T-helper 22 cell (primary cell): ENCODE measurements at places on chromosomes 13 and 19.

- DNase-seq, result no peak
These were observed 180.9 kb upstream of the ZNF507 start for GRCh38 chr19:32164384-32164992.

DNA sequence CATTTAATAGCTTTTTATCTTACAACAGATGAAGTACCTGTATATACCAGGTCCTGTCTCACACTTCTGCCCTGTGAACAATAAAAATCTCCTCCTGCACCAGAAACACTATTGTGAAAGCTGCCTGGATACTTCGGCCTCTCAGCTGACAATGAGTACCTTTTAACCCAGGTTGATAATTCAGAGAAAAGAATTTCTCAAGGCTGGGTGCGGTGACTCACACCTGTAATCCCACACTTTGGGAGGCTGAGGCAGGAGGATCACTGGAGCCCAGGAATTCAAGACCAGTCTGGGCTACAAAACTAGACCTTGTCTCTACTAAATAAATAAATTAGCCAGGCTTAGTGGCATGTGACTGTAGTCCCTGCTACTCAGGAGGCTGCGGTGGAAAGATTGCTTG is 65.3 kb upstream of the TM9SF2 start:
- no peak for DNase-seq

DNA sequence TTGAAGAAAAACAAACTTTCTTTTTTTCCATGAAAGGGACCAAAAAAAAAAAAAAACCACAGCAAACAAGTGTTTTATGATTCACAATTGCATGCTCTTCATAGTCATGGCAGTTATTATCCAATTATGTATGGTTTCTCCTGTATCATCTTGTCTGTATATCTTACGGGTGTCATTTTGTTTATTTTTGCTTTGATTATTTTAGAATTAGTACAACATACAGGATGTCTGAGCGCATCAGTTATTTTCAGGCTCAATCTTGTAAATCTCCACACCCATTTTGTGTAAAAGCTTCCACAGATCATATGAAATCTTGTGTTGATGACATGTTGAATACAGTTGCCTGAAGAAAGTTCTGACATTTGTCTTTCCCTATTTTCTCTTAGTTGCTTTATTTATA is 280.3 kb downstream of the KLF5 start:
- no peak for DNase-seq

DNA sequence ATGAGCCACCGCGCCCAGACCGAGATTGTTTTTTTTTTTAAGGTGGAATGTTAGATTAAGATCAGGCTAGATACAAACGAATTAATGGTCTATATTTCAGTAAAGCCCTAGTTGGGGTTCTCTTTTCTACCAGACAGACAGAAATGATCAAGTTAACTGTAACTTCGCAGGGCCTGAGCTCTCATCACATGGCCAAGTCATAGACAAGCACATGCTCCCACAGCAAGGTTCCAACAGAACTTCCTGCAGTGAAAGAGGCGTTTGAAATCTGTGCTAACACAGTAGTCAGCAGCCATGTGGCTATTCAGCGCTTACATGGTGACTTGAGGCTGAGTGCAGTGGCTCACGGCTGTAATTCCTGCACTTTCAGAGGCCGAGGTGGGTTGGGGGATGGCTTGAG is 34.7 kb upstream of the SEMA6B start:
- DNase-seq, result no peak

DNA sequence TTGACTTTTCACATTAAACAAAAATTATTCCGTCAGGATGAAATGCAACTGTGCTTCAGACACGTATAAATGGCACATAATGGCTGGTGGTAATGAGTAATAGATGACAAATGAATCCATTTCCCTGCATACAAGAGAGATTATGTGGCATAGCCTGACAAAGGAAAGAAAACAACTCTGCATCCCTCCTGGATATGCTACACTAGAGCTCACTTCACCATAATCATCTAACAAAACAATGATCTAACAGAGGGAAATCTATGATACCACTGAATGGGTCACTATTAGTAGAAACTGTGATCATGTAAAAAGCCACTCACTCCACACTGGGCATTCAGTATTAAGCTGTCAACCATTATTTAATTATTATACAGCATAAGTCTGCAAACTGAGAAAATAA is 1498.4 kb downstream of the EFNB2 start:
- DNase-seq, result no peak

- no peak for DNase-seq
These were observed 104.7 kb upstream of the KL start for GRCh38 chr13:32911506-32911905.

DNA sequence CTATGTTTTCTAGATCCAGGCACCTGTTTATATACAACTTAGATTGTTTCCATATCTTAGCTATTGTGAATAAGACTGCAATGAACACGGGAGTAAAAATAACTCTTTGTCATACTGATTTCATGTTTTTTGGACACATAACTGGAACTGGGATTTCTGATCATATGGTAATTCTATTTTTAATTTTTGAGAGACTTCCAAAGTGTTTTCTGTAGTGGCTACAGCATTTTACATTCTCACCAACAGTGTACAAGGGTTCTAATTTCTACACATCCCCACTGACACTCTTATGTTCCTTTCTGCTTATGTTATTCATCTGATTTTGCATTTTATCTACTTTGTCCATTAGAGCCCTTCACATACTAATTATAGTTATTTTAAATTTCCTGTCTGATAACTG is 1152.9 kb downstream of the SLITRK1 start:
- no peak for DNase-seq

DNA sequence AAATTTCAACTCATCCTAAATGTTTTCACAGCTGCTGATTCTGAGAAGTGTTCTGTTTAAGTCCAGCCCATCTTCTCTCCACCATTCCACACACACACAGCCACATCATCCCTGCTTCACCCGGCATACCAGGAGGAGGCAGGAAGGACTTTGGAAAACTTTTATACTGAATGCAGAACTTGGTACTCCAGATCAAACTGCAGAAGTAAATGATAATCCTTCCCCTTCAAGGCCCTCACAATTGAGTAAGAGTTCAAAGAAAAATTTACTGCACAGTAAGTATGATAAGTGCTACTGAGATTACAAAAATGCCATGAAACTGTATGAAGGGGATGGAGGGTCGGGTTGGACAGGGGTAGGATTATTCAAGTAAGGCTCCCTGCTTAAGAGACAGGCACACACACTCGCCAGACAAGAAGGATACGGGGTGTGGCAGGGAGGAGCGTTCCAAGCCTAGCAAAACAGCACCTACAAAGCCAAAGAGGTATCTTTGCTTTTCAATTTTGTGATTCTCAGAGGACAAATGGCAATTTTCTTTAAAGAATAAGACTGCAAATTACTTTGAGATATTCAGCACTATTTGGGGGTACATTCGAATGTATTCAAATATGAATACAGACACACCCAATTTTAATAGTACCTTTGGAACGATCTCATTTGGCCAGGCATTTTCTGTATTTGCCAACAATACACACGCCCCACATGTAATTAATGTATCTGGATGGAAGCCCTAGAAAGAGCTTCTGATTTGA is 2.5 kb downstream of the USP12 start:
- DNase-seq, result no peak

- no peak for DNase-seq
These were observed 537.4 kb downstream of the MYO16 start for GRCh38 chr13:109166804-109167203.

GRCh38 chr13:45768656-45769479 is 66.7 kb downstream of the CBY2 start:
- DNase-seq, result no peak

- DNase-seq, result no peak
These were observed at the start of gene SACS for GRCh38 chr13:23433171-23434153. Gene SACS, minus strand, starts transcription at chr13:23433702. Its CDS starts 22,463 bp downstream, at chr13:23411239.

DNA sequence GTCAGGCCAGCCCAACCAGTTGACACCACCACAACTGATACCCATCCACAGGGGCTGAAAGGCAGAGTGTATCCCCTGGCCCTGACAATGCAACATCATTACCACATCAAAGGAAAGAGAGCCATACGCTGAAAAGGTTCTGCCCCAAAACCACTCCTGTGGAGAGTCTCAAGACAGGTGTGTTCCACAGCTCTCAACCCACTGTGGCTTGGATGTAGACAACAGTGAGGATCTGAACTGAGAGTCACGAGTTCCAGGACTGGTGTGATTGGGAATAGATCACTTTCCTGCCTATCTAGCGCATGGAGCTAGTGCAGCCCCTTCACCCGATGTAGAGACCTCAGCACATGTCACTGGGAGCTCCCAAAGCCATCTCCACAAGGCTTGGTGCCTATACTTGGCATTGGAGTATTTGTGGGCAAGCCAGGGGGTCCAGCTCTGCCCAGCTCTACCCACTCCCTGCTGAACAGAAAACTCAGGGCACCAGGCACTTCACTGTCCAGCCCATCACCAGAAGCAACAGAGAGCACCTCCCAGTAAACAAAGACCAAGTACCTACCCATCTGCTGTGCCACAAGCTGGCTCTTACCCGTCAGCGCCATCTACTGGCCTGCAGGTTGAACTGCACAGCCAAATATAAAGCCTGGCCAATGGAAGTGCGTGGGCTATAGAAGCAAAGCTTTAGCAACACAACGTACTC is 579.5 kb downstream of the UQCRFS1 start:
- DNase-seq, result no peak

DNA sequence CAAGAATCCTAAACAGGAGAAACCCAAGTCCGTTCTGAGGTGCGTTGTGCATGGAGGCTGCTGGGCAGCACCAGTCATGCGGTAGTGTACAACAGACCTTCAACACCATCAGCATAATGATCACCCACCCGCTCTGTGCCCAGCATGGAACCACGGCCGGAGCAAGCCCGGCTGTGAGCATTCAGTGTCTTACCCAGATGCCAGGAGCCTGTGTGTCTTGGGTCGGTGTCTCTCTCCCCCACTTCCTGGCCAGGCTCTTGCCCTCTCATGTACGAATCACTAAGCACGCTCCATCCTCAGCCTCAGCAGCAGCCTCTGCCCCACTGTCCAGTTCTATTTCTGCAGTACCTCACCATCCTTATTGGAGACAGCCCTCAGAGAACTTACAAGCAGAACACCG is 231.6 kb upstream of the IRS2 start:
- DNase-seq, result no peak

- DNase-seq, result no peak
These were observed at the start of gene ERICH6B for GRCh38 chr13:45615501-45616101. Gene ERICH6B, minus strand, starts transcription at chr13:45615739. Its CDS starts 18,734 bp downstream, at chr13:45597005.

DNA sequence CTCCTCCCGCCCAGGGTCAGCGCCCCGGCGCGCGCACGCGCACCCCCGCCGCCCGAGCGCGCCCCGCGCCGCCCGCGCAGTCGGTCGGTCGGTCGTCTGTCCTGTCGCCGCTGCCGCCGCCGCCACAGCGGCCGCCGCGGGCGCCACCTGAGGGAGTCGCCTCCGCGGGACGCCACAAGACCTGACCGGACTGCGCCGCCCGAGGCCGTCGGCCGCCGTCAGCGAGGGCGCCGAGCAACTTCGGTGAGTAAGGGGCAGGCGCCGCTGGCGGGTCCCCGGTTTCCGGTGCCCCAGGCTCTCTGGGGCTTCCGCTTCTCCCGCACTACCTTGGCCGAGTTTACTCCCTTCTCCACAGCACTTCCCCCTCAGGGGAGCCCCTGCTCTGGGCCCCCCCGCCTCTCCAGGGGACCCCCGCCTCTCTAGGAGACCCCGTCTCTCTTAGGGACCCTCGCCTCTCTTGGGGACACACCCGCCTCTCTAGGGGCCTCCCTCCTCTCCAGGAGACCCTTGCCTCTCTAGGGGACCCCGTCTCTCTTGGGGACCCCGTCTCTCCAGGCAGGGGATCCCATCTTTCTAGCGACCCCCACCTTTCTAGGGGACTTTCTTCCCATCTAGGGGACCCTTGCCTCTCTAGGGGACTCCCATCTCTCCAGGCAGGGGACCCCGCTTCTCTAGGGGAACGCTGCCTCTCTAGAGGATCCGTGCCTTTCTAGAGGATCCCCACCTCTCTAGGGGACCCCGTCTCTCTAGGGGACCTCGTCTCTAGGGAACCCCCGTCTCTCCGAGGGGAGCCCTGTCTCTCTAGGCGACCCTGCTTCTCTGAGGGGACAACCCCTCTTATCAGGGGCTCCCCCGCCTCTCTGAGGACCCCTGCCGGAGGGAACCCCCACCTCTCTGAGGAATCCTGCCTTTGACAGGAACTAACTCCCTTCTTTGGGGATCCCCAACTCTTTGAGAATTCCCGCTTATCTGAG is 19.3 kb upstream of the GATAD2A start:
- no peak for DNase-seq

GRCh38 chr19:1393841-1394240 is 7.5 kb downstream of the GAMT start:
- DNase-seq, result no peak

GRCh38 chr13:92560883-92561282 is 665.7 kb upstream of the GPC6 start:
- DNase-seq, result no peak

DNA sequence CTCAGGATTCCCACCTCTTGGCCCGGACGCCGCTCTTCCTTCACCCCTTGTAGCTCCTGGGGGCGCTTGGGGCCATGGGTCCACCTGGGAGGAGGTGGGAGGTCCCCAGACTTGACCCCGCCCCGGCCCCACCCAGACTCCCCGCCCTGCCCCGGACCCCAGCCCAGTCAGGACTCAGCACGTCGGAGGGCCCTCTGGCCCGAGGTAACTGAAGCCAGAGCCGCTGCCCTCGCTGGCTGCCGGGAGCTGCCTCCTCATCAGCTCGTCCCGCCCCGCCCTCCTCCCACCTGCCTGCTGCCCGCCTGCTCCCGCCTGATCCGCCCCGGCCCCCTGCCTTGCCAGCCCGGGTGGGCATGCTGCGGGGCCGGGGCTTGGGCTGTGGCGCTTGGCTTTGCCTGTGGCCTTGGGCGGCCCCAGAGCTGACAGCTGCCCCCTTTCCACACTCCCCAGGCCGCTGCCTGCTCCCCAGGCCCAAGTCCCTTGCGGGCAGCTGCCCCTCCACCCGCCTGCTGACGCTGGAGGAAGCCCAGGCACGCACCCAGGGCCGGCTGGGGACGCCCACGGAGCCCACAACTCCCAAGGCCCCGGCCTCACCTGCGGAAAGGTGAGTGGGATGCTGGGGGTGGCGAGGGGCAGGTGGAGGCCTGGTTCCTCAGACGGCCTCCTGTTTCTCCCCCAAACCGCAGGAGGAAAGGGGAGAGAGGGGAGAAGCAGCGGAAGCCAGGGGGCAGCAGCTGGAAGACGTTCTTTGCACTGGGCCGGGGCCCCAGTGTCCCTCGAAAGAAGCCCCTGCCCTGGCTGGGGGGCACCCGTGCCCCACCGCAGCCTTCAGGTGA is 9.4 kb downstream of the ARHGAP33 start:
- DNase-seq, result no peak

DNA sequence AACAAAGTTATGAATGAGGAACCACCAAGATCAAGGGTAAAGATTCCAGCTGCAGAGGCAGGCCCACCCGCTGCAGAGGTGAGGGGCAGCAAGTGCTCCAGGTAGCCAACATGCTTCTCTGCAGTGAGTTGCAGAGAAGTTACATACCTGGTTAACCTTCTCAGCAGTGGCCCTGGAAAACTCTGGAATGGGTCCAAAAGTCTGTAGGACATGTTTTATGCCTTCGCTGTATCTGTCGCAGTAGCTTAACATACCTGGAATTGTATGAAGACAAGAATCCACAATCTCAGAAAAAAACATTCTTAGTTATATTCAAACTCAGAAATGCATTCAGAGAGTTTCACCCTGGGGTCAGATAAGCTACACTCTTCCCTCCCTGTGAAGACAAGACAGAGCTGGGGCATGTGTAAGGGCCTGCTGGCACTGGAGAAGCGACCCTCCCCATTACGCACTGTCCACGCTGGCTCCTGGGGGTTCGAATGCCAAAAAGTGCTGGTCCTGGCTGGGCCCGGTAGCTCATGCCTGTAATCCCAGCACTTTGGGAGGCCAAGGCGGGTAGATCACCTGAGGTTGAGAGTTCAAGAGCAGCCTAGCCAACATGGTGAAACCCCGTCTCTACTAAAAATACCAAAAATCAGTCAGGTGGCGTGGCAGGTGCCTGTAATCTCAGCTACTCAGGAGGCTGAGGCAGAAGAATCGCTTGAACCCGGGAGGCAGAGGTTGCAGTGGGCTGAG is 121.0 kb downstream of the CRYL1 start:
- no peak for DNase-seq
